Epithelial cell of alveolus of lung (primary cell): ENCODE measurements at places on chromosomes 11 and 22. TPM values are rescaled to one million over a fixed set of nuclear protein-coding genes. Genes with fewer than 3 reads are reported as not detected.

Gene KCNQ1OT1
- 0.39 and 1.2 TPM in 2 replicates for total RNA-seq

Gene TTC36
- 1.2 TPM in 1 of 2 replicates, not detected in the other for total RNA-seq

Gene SSH3
- 17.8 and 26.7 TPM in 2 replicates for total RNA-seq

Gene MAPK8IP2
- 0.24 and 0.26 TPM in 2 replicates for total RNA-seq

Gene KLHDC7B
- 0.52 TPM in 1 of 2 replicates, not detected in the other for total RNA-seq

Gene MOGAT2
- not detected in 2 replicates for total RNA-seq

Gene MMP12
- total RNA-seq: not detected in 2 replicates

Gene PIWIL4
- total RNA-seq: 0.26 and 1.4 TPM in 2 replicates
